Stimulated activated CD8-positive, alpha-beta memory T cell treated with anti-CD3 and anti-CD28 coated beads, Interleukin-2, amount 100 ng/mL, for 1 hour (primary cell): ENCODE measurements at places on chromosomes 12 and 14.

GRCh38 chr12:65938807-65939206, 114.5 kb downstream of the HMGA2 start:
- no peak for DNase-seq

DNA sequence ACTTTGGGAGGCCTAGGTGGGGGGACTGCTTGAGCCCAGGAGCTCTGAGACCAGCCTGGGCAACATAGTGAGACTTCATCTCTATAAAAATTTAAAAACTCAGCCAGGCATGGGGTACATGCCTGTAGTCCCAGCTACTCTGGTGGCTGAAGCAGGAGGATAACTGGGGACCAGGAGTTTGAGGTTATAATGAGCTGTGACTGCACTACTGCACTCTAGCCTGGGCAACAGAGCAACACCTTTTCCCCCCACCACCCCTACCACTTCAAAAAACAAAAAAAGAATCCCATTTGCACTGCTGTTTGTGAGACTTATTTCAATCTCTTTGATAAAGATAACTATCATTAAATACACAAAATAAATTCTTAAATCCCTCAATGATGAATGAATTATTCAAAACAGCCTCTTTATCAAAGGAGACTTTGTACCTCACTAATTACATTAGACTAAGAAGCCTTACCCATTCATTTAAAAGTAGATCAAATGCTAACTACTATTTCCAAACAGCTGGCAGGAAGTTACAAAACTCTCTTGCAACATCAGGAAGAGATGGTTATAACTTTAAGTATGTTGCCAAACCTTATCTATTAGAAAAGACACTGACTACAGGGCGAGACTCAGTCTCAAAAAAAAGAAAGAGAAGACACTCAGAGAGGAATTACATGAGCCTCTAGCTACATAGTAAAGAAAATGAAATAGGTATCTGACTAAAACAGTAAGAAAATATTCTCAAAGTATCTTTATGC, 14.7 kb downstream of the BLTP3B start:
- no peak for DNase-seq

DNA sequence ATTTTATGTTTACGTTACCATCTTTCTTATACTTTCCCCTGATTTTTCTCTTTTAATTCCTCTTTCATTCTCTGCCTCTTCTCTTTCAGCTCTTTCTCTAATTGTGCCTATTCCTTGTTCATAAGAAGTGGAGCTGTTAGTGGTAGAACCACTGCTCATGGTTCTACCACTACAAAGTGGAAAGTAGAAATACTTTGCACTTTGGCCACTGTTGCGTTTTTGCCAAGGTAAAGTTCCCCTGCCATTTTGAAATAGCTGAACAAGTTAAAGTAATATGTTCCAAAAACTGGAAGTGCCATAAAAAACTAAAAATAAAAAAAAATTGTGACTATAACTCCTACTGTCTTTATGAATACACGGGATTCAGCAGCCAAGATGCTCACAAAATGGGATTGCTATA, 130.6 kb downstream of the MON2 start:
- DNase-seq = no peak

GRCh38 chr14:38982837-38983236, 120.2 kb downstream of the SEC23A start:
- DNase-seq = no peak

GRCh38 chr12:132619386-132620112, 973 bp downstream of the P2RX2 start:
- no peak for DNase-seq

- DNase-seq = no peak
Observed at GRCh38 chr12:30417697-30418231, 277.9 kb downstream of the IPO8 start.

DNA sequence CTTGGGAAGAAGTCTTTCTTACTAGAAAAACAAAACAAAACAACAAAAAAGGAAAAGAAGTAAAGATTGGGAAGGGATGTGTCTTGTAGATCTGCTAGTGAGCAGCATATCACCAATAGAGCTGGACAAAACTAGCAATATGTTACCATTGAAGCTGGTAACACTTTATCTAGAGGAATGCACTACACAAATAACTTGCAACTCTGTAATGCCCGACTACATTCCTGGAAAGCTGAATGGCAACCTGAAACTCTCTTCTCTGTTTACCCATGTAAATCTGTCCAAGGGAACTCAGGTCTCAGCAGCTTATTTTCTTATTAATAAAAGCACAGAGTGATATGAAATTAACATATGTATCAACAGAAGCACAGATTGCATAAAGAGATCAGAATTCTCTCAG, 624.4 kb downstream of the KCNH5 start:
- no peak for DNase-seq

DNA sequence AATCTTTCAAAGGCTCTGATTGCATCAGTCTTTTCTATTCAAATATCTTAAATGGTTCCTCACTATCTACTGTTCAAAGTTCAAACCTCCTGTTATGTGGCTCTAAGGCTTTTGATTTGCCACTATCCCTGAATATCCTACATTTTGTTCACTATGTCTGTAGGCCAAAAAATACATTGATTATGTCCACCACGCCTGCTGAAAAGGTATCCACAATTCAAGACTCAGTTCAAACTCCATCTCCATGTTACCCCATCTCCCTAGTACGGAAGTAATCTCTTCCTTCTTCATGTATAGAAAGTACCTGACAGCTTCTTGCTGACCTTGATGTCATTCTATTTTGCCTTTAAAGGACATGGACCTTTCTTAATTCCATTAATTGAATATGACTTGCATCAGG, 24.8 kb downstream of the TAOK3 start:
- DNase-seq = no peak

DNA sequence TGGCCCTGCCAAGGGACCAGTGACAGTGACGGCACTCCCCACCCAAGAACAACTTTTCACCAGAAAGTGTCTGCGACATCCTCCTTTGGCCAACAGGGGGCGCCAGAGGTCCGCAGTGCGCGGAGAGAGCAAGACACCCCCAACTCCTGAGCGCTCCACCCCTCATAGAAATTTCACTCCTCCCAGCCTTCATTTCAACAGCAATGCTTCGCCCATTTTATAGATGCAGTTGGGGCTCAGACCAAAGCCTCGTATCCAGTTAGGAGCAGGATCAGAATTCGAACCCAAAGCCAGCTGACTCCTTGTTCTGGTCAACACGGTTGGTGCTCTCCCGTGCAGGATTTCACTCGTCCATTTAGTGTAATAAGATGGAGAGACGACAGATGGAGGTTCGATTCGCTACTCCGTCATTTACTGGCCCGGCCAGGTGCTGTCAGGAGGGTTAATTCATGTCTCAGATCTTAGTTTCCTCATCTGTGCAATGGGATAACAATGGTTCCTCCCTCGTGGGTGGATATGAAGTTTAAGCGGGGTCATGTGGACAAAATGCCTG, 2.4 kb upstream of the POP5 start:
- DNase-seq = peak; percentile 68

DNA sequence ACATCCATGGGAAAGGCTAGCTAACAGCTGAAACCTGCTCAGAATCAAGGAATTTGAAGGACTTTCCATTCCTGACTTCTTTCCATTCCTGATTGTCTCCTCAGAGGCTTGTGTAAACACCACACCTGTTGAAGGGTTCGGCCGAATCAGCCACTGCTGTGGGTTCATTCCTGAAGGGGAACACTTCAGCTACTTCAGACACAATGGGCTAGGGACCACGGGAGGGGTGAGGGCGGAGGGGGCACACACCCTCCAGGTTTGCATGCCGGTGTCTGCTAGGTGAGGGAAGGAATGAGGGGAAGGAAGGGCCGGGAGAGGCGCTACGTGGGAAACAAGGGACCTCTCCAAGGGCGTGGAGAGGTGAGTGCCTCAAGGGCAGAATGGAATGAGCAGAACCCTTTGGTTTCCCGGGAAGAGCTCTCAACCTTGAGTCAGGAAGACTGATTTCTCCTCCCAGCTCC, 1.3 kb downstream of the GPRC5A start:
- DNase-seq = no peak

DNA sequence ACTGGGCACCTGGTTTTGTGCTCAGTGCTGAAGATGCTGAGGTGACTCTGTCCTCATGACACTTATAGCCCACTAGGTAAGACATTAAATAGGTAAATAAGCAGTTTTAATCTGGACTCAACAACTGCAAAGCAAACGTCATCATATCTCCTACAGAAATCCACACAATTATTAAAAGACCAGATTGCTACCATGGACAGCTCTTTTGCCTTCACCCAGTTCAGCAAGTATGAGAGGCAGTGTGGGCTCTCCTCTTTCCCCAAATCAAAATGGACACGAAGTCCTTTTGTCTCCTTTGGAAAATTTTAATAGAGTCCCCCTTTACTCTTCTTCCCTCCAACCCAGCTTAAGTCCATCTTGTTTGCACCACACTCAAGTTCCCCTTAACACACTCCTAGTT, 171.1 kb downstream of the RPAP3 start:
- no peak for DNase-seq

GRCh38 chr14:72907886-72908285, 14.0 kb upstream of the DPF3 start:
- no peak for DNase-seq

DNA sequence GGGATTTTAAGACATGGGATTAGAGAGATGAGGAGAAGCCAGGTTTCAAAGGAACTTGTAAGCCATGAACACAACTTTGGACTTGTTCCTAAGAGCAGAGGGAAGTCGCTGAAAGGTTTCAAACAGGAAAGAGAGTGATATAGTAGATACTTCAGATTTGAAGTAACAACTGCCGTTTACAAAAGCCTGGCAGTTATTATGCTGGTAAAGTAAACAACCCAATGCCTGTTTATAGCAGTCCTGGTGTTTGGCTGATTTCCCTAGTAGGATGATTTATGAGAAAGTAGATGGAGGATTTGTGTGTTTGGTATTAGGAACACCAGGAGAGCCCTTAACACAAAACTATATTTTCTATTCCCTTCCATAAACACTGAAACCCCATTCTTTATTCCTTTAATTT, 285.7 kb downstream of the RMST start:
- no peak for DNase-seq

DNA sequence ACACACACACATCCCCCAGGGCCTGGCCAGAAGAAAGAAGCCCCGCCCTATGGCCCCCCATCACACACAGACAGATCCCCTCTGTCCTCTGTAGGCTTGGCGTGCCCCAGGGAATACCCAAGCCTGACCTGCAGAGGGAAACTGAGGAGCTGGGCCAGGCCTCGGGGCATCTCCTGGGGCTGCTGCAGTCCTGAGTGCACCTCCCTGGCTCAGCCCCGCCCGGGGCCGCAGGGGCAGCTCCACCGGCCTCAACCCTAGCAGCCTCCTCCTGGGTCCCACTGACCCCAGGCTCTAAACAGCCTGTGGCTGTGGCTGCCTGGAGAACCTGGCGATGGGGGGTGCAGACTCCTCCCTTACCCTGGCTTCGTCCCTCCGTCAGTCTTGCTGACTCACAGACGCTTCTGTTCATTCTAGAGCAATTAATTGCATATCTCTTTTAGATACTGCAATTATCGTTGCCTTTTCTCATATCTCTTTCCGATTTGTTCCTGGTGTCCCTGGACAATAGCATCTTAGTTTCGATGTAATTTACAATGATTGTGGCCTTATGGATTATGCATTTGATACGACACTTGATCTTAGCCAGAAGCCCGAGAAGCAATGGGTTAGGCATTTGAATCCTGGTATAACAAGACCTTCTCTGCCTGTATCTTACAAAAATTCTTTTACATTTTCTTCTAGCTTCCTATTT, 45.8 kb upstream of the EIF5 start:
- no peak for DNase-seq

GRCh38 chr12:110606253-110606611, 7.7 kb upstream of the TCTN1 start:
- DNase-seq = no peak

- no peak for DNase-seq
Observed at GRCh38 chr14:30960216-30960615, 65.2 kb upstream of the AP4S1 start.

DNA sequence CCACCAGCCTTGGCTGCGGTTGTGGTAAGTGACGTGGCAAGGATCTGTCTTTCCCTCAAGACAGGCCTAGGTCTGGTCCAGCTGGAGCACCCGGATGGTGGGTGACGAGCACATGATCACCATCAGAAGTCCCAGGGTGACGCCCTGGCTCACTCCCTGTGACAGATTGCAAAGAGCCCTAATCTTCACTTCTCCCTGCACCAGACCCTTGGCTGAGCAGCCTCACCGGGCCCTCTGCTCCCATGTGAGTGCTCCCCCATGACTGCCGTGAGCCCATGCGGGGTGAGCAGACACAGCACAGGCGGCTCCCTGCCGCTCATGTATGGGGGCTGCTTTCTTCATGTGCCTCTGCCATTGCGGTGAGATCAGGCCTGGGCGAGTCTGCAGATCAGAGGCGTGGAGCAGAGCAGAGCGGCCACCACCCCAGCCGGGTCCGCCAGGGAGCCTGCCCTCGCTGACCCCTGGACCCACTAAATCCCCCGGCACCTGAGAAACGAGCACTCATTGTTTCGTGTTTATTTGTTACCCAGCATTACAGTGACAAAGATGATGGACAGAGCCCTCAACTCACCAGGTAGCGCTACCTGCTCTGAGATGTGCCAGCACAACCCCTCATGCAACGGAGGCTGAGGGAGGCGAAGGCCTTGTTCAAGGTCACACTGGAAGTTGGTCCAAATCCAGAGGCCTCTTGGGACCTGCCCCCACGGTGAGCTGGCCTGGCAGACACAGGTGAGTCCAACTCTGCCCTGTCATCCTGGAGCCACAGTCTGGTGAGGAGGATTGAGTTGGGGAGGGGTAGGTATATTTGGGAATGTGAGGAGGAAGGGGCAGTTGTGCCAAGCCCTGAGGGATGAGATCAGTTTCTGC, 9.3 kb upstream of the DIO3 start:
- DNase-seq = no peak

DNA sequence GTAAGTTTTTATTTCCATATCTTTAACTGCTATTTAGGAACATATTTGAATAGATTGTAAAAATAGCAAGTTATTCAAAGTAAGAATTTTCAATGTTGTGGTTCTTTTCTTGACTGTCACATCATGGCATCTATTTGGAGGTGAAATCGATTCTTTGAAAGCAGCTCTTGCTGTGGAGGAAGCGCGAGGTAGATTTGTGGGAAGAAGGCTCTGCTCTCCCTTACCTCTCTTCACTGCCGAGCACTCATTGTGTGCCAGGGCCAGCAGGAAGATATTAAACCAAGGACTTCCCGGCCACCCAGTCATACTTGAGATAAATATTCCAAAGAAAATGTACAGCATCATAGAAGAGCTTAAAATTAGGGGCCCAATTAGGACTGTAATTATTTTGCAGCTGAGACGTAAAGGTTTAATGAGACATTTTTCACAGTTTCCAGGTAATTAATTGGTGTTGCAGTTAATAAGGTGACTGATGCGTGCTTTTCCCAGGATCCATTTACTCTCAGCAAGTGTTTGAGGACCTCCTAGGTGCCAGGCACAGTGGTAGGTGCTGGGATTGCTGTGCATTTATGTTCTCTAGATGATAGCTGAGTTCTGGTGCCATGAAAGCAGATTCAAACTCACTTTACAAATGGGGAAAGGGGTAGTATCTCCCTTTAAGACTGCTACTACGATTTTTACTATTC, 89.2 kb upstream of the DYNC1H1 start:
- DNase-seq = no peak

- DNase-seq = no peak
Observed at GRCh38 chr14:36675581-36675980, 13.9 kb downstream of the PAX9 start.

GRCh38 chr14:55353686-55354467, 57.8 kb downstream of the ATG14 start:
- no peak for DNase-seq

GRCh38 chr12:21568115-21568514, 36.5 kb downstream of the GYS2 start:
- no peak for DNase-seq

- no peak for DNase-seq
Observed at GRCh38 chr14:90777830-90778485, 38.3 kb downstream of the TTC7B start.
